ENCODE measurements at places on chromosomes 16 and 17. TPM values are rescaled to one million over a fixed set of nuclear protein-coding genes. Genes with fewer than 3 reads are reported as not detected.

GRCh38 chr17:60809421-60809820 is 131.8 kb downstream of the BCAS3 start:
- DNase-seq, result no peak

GRCh38 chr17:69117855-69118784 is 23.6 kb downstream of the ABCA6 start:
- no peak for DNase-seq

HIC1 gene
- 16.5 TPM for total RNA-seq

- no peak for DNase-seq
Measured at GRCh38 chr16:56734429-56734828, 4.5 kb downstream of the NUP93 start.

FOXL1 gene
- not detected for total RNA-seq

GRCh38 chr17:82871056-82871775 is 31.4 kb upstream of the ZNF750 start:
- DNase-seq, result peak; percentile 76

DNA sequence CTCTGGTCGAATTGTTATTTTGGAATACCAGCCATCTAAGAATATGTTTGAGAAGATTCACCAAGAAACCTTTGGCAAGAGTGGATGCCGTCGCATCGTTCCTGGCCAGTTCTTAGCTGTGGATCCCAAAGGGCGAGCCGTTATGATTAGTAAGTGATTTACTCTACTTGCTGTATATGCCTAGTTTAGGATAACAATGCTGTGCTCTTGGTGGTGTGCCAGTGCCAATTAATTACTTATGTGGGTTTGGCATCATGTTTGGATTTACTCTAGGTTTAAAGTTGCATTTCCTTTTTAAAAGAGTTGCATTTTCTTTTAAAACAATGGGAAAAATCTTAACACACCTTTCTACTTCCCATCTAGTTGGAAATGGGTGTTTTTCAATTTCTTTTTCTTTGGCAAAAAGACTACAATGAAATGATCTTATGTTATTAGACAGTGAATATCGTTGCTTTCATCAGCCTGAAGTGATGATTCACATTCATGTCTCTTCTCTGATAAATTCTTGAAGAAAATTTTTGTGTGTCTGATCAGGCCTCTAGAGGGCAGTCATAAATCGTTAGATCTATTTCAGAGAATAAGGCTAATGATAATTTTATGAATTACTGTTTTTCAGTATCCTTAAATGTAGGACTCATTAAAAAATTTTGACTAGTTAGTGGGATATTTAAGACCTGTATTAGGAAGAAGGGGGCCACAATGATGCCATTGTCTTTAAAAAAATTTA is 5.6 kb downstream of the SF3B3 start:
- DNase-seq, result no peak

GRCh38 chr17:18267366-18267765 is 6.9 kb downstream of the MIEF2 start:
- DNase-seq, result no peak

DNA sequence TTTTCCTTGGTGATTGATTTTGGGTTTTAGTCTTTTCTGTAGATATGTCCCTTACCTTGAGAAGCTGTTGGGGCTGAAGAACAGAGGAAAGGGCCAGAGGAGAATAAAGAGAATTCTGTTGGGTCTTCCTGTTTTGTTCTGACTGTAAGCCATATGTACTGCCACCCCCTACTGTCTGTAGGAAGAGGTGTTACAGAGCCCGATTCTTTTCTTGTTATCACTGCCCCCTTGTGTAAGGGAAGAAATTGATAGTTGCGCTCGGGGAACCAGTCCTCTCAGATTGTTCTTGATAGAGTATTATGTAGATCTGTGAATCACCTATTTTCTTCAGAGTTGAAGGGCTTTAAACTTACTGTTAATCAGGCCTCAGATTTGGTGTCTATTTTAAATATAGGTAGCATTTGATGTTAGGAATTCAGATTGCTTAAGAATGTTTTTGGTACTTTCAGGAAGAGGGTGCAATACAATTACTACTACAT is 2.4 kb downstream of the TANC2 start:
- DNase-seq, result peak; percentile 62

GRCh38 chr17:33438139-33438538 is 145.0 kb upstream of the ASIC2 start:
- no peak for DNase-seq

- peak; percentile 52 for DNase-seq
Measured at GRCh38 chr16:29663807-29664090, 702 bp downstream of the SPN start.

DNA sequence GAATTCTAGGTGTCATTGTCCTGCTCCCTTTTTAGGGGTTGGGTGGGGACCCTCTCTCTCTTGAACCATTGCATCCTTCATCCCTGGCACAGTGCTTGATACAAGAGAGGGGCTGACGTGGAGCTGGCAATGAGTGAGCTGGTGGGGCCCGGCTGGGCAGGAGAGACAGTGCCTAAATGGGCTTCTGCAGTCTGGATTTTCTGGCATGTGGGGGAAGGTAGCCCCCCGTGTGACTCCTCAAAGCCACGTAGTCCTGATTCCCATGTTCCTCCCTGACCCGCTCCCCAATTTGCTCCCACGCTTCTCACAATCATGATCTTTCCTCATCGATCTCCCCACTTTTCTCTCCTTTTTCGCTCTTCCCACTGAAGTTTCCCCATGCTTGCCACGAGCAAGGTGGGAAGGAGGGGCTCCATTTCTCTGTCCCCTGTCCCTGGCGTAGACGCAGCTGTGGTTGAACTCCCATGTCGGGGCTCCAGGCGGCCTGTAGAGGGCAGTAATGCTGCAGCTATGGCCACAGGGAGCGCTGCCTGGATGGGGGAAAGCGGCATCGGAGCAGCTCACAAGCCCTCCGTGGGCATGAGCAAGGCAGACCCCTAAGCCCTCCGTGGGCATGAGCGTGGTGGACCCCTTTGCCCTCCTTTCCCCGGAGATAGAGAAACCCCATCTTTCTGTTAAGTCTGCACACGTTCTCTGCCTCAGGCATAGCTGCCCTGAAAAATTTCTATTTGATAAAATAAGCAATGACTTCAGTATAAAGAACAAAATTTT is 47.5 kb downstream of the HAPSTR1 start:
- DNase-seq, result peak; percentile 87

DNA sequence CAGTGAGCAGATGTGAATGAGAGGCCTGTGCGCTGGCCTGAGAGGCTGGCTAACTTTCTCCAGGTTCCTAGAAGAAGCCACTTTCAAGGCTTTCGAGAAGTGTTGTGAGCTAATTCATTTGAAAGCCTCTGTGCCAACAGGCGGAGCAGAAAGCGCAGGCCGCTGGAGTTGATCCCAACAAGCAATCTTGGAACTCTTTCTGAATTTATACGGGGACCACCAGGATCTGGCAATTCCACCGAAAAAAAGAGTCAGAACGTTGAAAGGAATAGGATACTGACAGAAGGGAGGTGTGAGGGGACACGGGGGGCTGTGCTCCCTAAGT is 71.3 kb upstream of the METRNL start:
- no peak for DNase-seq

- DNase-seq, result no peak
Measured at GRCh38 chr16:30889721-30890120, 4.2 kb downstream of the BCL7C start.

PYDC1 gene
- not detected for total RNA-seq

DNA sequence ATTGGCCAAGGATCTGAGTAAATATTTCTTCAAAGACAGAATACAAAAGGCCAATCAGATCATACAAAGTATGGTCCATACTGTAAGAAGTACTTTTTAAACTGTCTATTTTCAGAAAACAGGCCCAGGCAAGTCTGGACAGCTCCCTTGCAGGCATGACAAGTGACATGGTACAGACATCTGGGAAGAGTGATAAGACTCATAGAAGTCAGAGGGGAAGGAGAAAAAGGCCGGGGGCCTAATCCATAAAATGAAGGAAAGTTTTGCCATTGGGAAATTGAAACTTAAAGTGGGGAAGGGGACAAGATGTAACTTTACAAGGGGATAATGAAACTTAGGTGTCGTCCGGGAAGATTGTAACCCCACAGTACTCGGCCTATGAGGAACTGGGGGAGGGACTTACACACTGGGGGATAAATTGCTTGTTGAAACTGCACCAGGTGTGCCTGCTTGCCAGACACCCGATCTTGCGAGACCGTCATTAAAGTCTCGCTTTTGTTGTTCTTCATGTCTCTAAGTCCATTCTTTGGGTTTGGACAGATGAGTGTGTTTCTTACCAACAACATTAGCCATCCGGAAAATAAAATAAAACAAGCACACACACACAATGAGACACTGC is 684.0 kb downstream of the CDH11 start:
- no peak for DNase-seq

MT1M gene
- not detected for total RNA-seq

- no peak for DNase-seq
Measured at GRCh38 chr16:56828647-56829046, 36.4 kb upstream of the SLC12A3 start.

CTRB1 gene
- total RNA-seq, result not detected

- no peak for DNase-seq
Measured at GRCh38 chr17:82081966-82082365, 16.1 kb downstream of the FASN start.

DNA sequence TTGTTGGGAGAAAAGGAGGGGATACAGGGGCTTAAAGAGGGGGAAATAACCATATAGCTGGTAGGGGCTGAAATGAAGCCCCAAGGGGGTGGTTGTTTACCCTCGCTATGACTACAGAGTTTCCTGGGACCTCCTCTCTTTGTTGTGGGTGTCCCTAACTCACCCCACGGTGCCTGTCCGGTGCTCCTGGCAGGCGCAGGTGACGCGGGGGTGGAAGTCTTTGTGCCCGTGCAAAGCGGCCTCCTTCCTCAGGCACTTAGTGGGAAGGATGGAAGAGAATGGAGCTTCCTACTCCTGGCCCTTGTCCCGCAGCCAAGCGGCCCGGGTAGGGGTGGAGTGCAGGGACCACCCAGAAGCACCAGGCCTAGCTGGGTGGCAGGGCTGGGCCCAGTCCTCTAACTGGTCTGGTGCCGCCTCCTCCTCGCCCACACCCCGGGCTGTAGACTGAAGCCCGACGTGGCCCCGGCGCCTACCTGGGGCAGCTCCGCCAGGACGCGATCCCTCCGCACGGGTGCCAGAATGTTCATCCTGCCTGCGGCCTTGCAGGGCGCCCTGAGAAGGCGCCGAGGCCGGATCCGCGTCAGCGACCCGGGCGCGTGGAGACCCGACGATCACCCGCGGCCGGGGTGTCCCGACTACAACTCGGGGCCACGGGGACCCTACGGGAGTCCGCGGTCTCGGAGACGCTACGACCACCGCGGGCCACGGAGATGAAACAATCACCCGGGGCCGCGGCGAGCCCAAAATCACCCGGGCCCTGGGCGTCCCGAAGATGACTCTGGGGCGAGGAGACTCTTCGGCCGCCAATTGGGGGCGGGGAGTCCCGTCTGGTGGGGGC is 709 bp downstream of the RAB34 start:
- DNase-seq, result peak; percentile 29

DNA sequence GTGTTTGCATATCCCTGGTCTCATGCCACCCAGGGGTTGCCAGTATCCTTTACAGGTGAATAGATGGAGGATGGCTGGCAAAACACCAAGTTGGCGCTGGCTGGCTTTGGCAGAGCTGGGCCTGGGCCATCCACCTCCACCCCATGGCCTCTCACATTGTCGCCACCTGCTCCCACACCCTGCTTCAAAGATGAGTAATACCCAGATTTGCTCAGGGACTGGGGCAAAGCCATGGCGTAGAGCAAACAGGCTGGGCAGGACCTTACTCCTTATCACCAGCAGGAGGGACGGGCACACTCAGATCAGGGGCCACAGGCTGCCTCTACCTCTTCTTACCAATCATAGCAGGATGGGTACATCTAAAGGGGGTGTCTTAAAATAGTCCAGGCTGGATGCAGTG is 24.3 kb downstream of the PLA2G10 start:
- DNase-seq, result peak; percentile 10

GRCh38 chr16:84465154-84465553 is 39.3 kb downstream of the MEAK7 start:
- no peak for DNase-seq

- no peak for DNase-seq
Measured at GRCh38 chr17:76989519-76989918, 121.3 kb downstream of the MGAT5B start.

GRCh38 chr17:17154981-17155380 is 51.2 kb downstream of the PLD6 start:
- no peak for DNase-seq

DNA sequence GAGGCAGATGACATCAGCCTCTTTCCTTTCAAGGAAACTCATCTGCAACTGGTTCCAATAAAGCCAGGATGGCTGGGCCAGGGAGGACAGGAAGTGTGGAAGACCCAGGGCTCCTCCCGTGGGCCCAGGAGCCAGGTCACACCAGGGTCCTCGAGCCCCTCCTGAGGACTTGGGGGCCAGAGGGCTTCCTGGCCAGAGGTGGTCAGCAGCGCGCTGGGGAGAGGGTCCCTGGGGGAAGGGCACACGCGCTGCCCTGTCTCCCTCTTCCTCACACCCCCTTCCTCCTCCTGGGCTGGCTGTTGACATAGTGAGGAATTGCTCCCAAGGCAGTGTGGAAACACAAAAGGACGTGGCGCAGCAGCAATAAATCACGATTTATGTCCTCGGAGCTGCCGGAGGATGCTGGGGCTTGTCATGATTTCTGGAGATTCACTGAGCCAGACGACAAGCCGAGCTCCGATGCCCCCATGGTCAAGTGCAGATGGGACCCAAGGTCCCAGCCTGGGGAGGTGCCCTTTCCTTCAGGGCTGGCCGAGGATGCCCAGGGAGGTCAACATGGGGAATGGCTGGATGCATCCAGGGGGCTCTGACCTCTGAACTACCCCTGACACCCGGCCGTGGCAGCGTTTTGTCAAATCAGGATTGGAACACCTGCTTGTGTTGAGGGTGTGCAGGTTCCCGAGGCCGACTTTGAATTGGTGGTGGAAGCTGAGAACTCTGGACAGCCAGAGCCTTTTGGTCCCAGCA is 152.6 kb downstream of the IRF8 start:
- DNase-seq, result no peak

DNA sequence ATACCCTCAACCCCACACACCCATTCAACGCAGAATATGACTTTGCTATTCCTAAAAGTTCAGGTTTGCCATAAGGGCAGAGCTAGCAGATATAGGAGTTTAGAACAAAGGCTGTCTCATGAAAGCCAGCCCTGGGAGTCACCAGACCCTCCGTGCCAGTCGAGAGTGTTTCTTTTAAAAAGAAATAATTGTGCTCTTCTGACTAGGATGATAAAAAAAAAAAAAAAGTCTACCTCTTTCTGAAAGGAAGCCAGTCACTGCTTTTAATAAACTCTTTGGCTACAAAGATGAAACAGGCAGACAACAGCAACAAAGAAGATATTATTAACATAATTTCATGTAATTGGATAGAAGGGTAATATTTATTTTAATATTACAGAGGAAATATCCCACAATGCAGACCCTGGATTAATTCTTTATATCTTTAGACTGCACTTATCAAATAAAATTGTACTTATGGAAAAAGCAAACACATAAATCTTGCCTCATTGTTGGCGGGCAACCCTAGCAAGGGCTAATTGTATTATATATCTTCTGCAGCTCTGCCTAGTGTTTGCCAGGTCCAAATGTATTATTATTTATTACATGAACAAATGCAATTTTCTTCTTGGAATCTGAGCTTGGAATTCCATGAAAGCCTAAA is 277.5 kb upstream of the DYNLRB2 start:
- no peak for DNase-seq

- no peak for DNase-seq
Measured at GRCh38 chr16:88978608-88979346, 1.8 kb upstream of the CBFA2T3 start.

NOG gene
- total RNA-seq, result 2.6 TPM

SLFN13 gene
- total RNA-seq, result 22.5 TPM

MARVELD3 gene
- not detected for total RNA-seq
